ENCODE measurements at places on chromosomes 12 and 14. TPM values are rescaled to one million over a fixed set of nuclear protein-coding genes. Genes with fewer than 3 reads are reported as not detected.
A peak's percentile ranks its signal among the peaks of the same experiment; 100 is the strongest.

DNA sequence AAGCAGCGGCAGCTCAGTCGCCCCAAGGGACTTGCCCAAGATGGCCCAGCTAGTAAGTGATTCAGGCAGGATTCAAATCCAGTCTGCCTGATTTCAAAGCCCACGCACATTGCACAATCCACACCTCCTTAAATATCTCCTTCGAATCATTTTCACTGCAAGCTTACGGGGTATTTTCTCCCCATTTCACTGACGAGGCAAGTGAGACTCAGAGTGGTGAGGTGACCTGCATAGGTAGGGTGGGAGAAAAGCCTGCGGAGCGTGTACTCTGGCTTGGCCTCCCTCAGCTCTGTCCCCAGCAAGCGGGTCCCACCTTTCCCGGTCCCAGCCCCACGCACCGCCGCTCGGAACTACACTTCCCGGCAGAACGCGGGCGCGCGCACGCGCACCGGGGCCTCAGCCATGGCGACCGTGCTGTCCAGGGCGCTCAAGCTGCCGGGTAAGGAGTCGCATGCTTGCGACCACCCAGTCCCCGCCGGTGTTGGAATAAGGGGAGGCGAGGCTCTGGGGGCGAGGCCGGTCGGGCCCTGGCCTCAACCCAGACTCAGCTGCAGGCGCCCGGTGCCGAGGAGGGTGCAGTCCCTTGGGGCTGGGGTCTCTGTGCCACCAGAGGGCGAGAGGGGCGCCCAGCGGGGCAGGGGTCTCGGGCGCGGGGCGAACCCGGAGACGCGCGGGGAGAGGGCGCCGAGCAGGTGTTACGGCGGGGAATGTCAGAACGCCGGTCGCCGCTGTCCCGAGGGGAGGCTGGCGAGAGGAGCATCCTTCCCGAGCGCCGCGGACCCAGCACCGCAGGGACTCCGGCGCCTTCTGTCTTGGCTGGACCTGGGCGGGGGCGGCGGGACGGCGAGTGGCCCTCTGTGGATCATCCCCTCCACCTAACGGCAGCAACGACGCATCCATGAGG lies at the start of gene FAM234B:
FAM234B (plus strand) TSS at position 380 of the 904 bp plus-strand sequence; CDS start at position 403, 23 bp downstream.
- H3K4me1 ChIP-seq = peaks cover 13% of the 10 kb centered on the region
- H3K36me3 ChIP-seq = no peaks in the 10 kb centered on the region
- peak within 1 kb of the TSS; percentile 99 for H3K4me3 ChIP-seq
- no peaks in the 10 kb centered on the region for H3K27me3 ChIP-seq
- DNase-seq = no peak

DNA sequence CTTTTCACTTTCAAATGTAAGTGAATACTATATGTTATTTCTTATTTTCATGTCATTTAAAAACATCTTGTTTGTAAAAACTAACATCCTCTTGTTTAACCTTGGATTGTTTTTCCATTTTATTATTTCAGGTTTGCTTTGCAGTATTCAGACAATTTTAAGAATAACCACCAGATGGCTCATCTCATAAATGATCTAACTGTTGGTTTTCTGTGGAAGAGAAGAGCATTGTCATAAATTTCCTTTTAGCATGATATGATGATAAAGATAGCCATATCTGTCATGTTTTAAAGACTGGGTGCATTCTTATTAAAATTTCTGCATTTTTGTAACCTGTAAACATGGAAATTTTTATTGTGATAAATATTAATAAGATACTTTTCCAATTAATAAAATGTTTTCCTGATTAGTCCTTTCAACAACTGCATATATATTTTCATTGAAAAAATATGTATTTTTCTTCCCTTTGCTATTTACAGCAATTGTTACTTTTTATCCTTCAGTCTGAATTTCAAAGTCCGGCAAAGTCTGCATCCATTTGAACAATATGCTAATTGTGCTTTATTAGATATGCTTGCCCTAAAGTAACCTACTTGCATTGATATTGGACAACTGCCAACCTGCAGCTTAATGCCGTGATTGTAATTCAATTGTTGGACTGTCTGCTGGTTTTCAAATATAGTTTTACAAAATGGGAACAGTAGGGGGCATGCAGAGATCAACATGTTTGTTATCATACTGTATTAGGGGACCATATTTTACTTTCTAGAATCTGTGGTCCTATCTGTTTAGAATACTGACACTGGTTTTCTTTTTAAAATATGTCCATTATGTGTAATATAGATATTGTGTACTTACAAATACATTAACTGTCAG lies 163.4 kb downstream of the GARIN6 start:
- no peaks in the 10 kb centered on the region for H3K36me3 ChIP-seq
- no peak for DNase-seq
- H3K27ac ChIP-seq = no peak overlapping the region
- H3K27me3 ChIP-seq = no peaks in the 10 kb centered on the region

GRCh38 chr14:99188731-99189191 lies 83.2 kb downstream of the BCL11B start:
- peak overlapping the region; percentile 56 for H3K4me3 ChIP-seq
- no peak overlapping the region for H3K27ac ChIP-seq
- H3K36me3 ChIP-seq = peaks cover 3% of the 10 kb centered on the region
- H3K27me3 ChIP-seq = no peaks in the 10 kb centered on the region
- H3K4me1 ChIP-seq = peaks cover 25% of the 10 kb centered on the region

GRCh38 chr14:63388766-63389431 lies 70.2 kb upstream of the GPHB5 start:
- no peak overlapping the region for H3K4me3 ChIP-seq
- H3K36me3 ChIP-seq = peaks cover 12% of the 10 kb centered on the region
- H3K27me3 ChIP-seq = no peaks in the 10 kb centered on the region
- no peak for DNase-seq
- H3K27ac ChIP-seq = no peak overlapping the region

DNA sequence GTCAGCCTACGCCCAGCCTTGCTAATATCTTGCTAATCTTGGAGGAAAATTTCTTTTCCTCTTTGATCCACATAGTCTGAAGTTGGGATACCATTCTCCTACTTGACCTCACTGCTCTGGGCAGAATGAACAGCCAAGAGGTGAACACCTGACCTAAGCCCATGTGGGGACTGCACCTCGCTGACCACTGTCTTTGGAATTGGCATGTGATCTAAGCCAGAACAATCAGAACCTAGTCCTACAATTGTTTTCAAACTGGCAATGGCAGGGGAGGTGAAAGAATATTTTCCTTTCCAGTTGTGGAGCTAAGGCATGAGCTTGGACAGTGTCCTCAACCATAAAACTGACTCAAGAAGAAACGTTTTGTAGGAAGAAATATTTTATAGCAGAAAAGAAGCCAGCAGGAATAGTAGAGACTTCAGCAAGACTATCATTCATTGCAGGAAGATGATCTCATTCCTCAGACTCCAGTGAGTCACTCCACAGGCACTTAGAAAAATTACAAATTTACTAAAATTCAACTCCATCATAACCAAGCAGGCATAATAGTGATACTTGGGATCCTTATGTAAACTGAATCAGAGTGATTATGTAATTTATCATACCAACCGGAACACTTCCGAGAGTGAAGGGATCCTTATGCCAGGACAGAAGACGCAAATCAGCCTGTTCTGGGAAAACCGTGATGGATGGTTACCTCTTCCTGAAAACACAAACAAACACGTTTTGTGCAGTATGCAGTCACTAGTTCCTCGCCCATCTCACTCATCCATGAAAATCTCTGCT lies 14.7 kb downstream of the PTPRO start:
- no peak overlapping the region for H3K4me3 ChIP-seq
- no peaks in the 10 kb centered on the region for H3K27me3 ChIP-seq
- peaks cover 6% of the 10 kb centered on the region for H3K4me1 ChIP-seq

DNA sequence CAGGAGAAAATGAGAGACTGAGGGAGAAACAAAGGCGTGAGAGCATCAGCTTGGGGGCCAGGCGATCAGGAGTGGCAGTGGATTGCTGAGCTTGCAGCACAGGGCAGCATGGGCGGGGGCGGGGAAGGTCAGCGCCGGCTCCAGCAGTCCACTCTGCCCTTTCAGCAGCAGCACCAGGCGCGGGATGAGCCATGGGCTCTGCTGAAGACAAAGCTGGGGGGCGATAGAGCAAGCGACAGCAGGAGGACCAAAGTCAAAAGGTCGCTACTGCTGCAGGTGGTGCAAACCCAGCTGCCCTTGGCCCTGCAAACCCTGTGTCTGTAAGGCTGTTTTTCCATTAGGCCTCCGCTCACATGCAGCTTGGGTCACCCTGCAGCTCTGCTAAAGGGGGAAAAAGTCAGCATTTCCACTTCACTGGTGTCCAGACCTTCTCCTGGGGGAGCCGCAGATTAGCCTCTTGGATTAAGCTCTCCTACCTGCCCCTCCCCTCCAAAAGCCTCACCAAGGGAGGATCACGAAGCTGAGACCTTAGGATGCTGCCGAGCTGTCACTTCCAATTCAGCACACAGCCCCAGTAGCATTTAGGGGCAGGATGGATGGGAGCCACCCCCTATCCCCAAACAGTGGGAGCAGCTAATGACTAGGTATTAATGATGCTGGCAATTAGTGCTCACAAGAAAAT lies 204.8 kb downstream of the DPF3 start:
- H3K27me3 ChIP-seq = no peaks in the 10 kb centered on the region
- H3K36me3 ChIP-seq = no peaks in the 10 kb centered on the region
- no peaks in the 10 kb centered on the region for H3K4me1 ChIP-seq
- DNase-seq = no peak
- no peak overlapping the region for H3K27ac ChIP-seq

DNA sequence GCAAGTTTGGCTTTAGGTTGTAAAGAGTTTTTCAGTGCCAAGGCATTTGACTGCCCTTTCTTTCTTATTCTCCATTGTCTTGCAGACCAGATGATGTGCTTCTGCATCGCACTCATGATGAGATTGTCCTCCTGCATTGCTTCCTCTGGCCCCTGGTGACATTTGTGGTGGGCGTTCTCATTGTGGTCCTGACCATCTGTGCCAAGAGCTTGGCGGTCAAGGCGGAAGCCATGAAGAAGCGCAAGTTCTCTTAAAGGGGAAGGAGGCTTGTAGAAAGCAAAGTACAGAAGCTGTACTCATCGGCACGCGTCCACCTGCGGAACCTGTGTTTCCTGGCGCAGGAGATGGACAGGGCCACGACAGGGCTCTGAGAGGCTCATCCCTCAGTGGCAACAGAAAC lies 64.3 kb downstream of the KCNMB4 start:
- H3K27me3 ChIP-seq = no peaks in the 10 kb centered on the region
- peaks cover 6% of the 10 kb centered on the region for H3K4me1 ChIP-seq

The ALG10 gene
- polyA plus RNA-seq = 7.5 TPM

The SLC25A47 gene
- not detected for polyA plus RNA-seq

The GLTP gene
- 54.6 TPM for polyA plus RNA-seq

Measured in keratinocyte (primary cell).